Inflammatory macrophage treated with lipopolysaccharide for 4 hours (primary cell): ENCODE measurements at places on chromosomes 5 and 9.

DNA sequence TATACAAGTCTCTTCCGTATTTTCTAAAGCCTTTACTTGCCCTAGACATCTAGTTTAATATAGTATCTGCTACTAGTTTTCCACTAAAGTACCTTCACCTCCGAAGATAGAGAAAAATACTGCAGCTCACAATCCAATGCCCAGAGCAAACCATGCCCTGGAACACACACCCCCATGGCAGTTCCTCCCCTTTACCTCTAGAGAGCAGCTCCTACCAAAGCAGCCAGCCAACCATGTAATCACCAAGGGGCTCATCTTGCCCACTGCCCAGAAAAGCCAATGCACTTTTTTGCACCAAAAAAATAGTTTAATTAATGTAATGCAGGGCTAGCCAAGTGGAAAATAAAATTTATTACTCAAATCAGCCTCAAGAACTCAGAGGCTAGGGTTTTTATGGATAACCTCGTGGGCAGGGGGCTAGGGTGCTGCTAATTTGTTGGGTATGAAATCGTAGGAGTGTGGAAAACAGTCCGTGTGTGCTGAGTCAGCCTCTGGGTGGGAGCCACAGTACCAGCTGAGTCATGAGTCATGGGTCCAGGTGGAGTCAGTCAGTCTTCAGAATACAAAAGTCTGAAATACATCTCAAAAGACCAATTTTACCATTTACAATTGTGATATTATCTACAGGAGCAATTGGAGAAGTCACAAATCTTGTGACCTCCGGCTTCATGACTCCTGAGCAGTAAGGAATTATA, 120.1 kb upstream of the ACO1 start:
- DNase-seq = no peak

DNA sequence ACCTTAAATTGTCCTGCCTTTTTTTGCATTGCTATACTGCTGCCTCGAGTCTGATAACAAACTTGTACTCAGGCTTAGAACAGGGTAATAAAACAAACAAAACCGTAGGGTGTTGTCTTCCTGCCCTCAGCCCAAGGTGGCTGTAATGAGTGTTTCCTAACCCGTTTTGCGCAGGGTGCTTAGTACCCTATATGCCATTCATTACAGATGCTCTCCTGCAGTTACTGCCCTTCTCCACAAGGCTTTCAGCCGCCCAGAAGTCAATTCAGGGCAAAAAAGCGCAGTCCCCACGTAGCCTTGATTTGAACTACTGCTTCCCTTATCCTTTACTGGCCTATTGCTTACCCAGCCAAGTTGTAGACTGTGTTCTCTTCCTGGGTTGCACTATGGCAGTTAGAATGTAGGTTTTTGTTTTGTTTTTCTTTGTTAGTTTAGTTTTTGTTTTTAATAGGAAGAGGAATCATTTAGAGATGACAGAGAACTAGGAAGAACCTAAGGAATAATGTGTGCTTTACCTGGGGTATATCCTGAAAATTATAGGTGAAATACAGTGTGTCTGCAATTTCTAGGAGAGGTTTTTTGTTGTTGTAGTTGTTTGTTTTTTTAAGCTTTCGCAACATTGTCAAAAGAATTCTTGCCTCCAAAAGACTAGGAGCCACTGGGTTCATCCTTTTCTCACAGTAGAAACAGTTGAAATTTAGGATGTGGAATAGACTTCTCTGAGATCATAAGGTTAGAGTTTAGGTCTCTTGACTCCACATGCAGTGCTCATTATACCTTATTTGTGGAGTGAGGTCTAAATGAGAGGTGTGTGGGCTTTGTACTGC, 1.3 kb downstream of the HMGXB3 start:
- peak; percentile 92 for DNase-seq

DNA sequence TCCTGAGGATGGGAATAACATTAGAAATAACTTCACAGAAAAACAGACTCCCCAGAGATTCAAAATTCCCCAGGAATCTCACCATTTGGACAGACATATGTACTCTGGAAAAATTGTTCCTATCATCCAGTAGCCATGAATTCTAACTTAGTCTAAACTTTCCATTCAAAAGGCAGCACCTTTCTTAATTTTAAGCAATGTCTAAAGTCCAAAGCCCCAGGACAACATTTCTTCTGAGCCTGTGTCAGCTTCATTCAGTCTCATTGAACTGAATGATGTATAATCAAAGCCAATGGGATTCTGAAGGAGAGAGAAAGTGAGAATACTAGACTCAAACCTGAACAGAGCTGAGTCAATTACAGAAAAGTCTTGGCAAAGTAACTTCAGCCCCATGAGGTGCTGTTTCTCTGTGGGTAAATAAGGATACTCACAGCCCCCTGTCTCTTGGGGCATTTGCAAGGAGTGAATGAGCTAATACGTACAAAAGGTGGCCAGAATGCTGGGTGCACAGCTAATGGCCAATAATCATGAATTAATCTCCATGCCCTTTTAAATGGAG, 140.6 kb downstream of the SEMA5A start:
- DNase-seq = no peak

- DNase-seq = no peak
Measured at GRCh38 chr5:24816206-24816605, 171.4 kb upstream of the CDH10 start.

DNA sequence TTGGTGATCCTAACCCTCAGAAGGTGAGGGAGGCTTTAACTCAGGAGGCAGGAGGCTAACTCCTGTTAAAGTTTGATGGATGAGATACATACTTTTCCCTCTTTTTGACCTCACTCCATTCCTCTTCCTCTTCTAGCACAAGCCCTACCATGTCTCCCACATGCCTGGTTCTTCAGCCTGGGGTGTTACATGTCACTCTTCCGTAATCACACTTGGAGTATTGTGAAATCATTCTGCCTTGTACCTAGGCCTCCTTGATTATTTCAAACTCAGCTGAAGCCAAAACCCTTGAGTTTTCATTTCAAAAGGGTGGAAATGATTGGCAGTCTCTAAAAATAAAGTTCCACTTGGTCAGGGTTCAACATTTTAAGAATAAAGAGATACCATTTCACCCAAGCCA, 1.8 kb downstream of the PLAC8L1 start:
- peak; percentile 15 for DNase-seq

GRCh38 chr5:98899456-98899855, 29.4 kb downstream of the CHD1 start:
- DNase-seq = no peak

DNA sequence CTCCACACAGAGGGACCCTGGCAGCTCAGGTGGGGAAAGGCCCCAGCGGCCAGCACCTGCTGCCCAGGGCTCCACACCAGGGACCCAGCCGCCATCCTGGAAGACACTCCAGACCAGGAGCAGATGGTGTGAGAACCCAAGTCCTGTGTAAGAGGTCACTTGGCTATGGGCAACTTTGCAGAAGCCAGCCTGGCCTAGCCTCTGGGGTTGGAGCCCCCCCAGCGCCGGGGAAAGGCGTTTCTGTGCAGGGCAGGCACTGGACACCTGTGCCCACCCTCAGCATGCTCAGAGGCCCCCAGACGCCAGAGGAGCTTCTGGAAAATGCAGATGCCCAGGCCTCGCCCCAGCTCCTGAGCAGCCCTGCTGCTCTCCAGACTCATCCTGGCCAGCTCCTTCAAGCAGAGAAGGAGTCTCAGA, 34.0 kb downstream of the RASGEF1C start:
- no peak for DNase-seq

DNA sequence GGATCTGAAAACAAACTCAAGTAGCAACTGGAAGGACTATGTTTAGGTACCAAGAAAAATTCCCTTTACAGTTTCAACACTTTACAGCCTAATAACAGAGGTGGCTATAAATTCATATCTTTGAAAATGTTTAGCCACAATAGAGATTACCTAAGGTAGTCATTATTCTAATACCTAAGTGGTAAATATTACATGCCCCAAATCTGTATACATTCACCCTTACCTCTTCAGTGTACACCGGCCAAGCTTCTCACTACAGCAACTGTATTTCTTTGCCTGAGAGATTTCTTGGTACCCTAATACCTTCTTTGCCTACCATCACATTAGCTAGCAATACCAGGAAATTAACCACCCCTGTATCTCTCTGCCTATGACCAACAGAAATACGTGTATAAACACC, 154.0 kb downstream of the RFX3 start:
- DNase-seq = peak; percentile 4

GRCh38 chr5:137412136-137412535, 87.0 kb downstream of the SPOCK1 start:
- DNase-seq = no peak

- no peak for DNase-seq
Measured at GRCh38 chr5:172424111-172424490, 30.2 kb downstream of the SH3PXD2B start.

- DNase-seq = no peak
Measured at GRCh38 chr5:3217771-3218495, 377.7 kb upstream of the IRX1 start.

DNA sequence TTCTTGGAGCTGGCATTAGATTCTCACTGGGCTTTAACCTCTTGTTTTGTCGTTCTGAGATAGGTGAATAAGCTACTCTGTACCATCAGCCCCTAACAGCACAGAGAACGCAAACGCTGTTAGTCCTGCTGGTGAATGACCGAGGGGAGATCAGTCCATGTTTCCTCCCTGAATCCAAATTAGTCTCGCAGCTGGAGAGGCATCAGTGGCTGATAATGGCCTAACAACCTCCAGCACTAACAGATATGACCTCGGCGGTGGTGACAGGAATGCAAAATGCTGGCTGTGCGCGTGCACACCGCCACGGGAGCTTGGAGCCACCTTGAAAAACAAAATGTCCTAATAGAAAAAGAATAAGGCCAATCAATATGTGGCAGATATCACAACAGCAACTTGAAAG, 77.6 kb upstream of the IRX1 start:
- DNase-seq = no peak

DNA sequence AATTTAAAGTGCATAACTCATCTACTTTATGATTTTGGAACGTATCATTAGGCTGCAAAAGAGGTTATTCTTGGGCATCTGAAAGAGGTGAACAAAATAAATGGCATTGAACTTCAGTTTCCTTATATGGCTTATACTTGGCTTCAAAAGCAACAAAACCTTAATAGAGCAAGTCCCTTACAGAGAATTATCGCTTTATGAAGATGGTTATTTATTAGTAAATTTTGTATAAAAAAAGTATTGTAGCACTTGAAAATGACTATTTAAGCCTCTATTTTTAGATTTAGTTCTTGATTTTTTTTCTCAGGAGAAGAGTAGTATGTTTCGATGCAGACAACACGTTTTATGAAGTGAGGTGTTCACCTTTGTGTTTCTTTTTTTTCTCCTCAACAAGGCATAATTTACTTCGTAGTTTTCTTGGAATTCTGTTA, 2.0 kb downstream of the ERBIN start:
- no peak for DNase-seq

- DNase-seq = peak; percentile 18
Measured at GRCh38 chr9:95336281-95336680, 18.8 kb upstream of the FANCC start.
